ENCODE measurements at places on chromosomes 2 and 18.

DNA sequence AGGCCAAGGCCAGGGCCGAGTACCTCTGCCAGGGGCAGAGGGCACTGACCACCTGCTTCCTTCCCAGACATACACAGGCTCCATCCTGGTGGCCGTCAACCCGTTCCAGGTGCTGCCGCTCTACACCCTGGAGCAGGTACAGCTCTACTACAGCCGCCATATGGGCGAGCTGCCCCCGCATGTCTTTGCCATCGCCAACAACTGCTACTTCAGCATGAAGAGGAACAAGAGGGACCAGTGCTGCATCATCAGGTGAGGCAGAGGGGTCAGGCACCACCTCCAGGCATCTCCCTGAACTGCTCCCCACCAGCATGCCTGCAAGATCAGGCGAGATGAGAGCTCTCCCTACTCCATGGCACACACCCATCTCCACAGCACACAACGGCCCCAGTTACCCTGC lies 31.1 kb downstream of the MYO7B start:
- DNase-seq, result no peak

DNA sequence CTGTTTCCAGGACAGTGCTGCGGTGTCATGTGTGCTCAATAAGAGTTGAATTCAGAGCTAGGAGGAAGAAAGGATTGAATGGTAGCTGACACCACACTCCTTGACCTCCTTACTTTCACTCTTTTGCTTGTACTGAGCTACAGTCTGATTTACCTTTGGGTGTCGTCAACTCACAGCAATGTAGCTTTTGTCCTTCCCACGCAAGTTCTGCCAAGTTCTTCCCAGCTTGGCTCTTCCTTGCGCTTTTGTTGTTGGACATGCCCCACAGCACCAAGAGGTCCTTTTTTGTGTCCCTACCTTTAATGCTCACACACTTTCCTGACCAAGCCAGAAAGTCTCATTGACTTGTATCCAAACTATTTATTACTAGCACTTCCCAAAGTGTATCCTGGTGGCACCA lies 38.3 kb upstream of the ITGB6 start:
- DNase-seq, result no peak

DNA sequence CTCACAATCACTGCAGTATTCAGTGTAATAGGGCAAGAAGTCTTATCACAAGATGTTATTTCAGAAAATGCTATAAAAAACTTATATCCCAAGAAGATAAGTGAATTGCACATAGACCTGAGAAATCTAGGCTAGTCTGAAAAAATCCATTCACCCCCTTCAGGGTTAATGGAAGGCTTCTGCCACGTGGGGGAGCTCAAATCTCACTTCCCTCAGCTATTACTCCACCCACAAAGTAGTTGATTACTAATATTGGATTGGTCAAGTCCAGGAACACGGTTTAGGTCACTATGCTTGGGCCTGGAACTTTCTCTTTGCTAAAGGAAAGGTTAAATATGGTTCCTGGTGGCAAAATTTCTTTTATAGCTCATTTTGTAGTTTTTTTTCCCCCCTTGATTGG lies 51.2 kb upstream of the ADAM23 start:
- no peak for DNase-seq

GRCh38 chr2:128053331-128053730 lies 25.5 kb upstream of the SAP130 start:
- DNase-seq, result no peak

DNA sequence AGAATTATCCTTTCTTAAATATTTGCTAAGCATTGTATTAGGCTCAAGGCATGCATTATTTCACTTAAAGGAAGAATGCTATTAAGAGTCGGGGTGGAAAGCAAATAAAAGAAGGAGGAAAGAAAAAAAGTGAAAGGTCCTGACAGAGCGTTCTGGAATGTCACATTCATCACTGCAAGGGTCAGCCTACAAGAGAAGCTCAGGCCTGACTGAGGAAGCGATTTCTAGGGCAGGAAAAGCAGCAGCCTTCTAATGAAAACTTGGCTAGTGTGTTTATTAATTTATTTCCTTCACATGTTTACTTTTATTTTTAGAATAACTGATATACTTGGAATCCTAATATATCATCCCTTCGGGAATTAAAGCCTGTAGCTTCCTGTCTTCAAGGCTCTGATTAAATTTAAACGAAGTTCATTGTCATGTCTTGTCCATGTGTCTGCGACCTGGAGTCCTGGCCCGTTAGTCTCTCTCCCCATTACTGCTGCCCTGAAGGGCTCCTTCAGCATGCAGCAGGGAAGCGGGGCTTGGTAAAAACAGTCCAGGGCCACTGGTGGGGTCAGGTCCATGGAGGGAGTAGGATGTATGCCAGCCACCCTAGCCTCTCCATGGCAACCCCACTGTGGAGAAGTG lies 119.2 kb upstream of the CCDC68 start:
- no peak for DNase-seq

- no peak for DNase-seq
Observed at GRCh38 chr2:174683392-174683759, 80.9 kb downstream of the CHRNA1 start.

- no peak for DNase-seq
Observed at GRCh38 chr18:13019301-13019700, 28.1 kb downstream of the CEP192 start.

GRCh38 chr2:58634653-58635370 lies 393.7 kb upstream of the FANCL start:
- DNase-seq, result no peak

DNA sequence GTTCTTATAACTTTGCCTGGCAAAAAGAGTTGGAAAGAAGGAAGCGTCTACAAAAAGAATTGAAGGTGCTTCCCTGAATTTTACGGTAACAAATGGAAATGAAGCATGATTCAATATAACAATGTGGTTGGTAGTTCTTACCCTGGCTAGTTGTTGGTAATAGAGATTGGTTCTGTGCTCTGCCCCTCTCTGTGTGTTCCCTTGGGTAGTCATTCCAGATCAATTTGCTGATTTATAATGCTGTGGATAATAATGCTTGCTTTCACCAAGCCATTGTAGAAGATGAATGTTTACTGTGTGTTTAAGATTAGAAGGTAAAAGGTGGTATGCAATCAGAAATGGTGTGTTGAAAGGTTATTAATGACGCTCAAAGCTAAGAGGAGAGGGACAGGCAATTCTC lies 577.8 kb upstream of the NXPH2 start:
- no peak for DNase-seq

- DNase-seq, result no peak
Observed at GRCh38 chr2:239283961-239284795, 116.6 kb downstream of the HDAC4 start.

DNA sequence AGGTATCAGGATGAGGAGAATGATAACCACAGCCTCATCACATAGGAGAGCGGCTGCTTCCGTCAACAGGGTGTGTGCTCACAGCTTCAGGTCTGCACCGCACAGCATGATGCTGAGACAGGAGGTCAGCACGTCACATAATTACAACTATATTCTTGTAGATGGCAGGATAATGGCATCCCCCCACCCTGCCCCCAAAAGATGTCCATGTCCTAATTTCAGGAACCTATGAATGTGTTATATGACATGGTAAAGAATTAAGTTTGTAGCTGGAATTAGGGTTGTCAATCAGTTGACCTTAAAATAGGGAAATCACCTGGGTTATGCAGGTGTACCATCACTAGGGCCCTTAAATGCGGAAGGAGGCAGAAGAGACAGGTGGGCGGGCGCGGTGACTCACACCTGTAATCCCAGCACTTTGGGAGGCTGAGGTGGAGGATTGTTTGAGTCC lies 73.9 kb downstream of the ARL4C start:
- DNase-seq, result no peak

DNA sequence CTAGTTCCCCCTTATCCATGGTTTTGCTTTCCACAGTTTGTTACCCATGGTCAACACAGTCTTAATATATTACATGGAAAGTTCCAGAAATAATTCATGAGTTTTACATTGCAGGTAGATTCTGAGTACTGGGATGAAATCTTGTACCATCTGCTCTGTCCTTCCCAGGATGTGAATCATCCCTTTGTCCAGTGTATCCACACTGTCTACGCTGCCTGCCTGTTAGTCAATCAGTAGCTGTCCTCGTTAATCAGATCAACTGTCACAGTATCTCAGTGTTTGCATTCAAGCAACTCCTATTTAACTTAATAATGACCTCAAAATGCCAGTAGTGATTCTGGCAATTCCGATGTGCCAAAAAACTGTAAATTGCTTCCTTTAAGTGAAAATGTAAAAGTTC lies 76.3 kb downstream of the DYNC1I2 start:
- no peak for DNase-seq

GRCh38 chr2:187900021-187900420 lies 345.8 kb upstream of the TFPI start:
- DNase-seq, result no peak

- no peak for DNase-seq
Observed at GRCh38 chr2:217666338-217666737, 336.5 kb downstream of the TNS1 start.

DNA sequence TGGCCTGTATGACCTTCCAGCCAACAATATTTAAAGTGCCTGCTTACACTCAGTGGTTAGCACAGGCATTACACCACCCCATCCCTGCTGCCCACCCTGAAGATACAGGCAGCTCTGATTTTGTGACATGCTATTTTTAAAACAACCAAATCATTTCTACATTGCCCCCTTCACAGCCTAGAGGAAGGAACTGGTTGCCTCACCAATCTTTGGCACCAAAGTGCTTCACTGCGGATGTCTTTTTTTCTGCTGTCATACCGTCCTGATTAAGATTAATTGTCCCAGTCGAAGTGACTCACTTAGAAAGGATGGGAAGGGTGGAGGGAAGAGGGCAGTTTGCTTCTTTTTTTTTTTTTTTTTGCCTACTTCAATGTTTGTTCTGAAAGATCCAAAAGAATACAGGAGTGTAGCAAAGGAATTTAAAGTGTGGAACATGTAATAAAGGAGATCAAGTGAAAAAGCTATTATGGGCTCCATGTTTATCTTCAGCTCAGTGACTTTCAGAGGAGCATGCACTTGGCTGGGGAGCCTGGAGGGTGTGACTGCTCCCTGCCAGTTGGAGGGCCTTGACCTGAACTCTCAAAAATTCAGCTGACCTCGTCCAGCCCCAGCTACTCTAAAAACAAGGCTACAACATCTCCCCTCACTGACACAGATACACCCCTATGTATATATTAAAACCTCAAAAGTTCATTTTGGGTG lies 501.1 kb upstream of the TNP1 start:
- no peak for DNase-seq

DNA sequence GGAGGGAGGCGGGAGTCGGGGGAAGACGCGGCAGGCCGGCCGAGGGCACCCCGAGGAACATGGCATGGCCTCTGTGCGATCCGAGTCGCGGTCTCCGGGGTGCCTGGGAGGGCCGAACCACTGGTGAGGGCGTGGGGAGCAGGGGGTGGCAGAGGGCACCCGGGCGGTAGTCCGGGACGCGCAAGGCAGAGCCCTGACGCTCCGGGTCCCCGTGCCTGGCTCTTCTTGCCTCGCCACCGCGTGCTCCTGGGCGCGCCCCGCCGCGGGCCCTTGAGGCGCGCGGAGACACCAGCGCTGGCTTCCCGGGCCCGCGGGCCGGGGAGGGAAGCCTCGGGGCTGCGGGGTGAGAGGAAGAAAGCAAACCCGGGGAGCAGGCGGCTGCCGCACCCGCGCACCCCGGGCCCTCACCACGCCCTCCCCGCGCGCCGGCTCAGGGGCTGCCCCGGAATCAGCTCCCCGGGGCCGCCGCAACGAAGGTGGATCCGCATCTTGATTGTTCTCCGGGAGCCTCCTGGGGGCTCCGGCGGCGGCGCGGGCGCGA lies 4.3 kb downstream of the SOX11 start:
- DNase-seq, result no peak

- no peak for DNase-seq
Observed at GRCh38 chr2:173990970-173991819, 26.0 kb upstream of the SP3 start.

DNA sequence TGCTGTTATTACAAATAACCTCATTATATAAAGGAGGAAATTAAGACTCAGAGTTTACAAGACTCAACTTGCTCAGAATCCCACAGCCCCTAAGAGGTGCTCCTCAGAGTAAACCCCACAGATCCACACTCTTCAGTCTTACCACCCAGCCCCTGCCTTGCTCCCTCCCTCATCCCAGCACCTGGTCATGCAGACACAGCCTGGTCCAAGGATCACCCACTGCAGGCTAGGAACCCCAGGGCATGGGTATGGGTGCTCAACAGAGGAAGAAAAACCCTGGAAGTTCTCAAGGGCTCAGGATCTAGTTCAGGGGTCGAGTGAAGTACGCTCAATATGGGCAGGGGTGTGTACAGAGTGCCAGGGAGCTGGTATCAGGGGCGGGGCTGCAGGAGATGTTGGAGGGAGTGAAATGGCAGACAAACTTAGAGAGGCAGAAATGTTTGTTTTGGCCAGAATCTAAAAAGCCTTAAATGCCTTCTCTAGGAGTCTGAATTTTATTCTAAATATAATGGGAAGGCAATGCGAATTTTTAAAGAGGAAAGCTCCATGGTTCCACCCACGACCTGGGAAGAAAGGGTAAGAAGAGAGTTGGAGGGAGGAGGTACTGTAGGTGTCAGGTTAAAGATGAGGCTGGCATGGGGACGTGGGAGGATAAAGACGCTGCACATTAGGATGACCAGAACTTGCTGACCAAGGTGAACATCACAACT lies 79.1 kb upstream of the MGAT4A start:
- DNase-seq, result no peak

DNA sequence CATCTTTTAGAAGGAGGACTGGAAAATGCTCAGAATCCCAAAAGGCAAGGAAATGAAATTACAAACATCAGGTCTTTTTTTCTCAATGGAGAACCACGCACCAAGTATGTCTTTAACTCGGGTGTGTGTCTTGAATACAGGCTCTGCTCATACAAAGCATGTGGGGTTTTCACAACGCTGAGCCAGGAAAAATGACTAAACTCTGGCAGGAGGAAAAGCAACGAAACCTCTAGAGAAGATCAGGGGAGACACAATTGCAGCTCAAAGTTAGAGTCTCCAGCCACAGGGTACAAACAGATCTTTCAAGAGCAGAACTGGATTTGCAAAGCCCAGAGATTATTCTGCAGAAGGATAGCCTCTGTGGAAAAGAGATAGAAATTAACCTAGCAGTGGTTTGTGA lies 42.8 kb upstream of the TPO start:
- no peak for DNase-seq
